GM12865 (cell line): ENCODE measurements at places on chromosomes 16 and 17.

GRCh38 chr17:27489045-27489715, 32.9 kb downstream of the KSR1 start:
- no peak for DNase-seq

DNA sequence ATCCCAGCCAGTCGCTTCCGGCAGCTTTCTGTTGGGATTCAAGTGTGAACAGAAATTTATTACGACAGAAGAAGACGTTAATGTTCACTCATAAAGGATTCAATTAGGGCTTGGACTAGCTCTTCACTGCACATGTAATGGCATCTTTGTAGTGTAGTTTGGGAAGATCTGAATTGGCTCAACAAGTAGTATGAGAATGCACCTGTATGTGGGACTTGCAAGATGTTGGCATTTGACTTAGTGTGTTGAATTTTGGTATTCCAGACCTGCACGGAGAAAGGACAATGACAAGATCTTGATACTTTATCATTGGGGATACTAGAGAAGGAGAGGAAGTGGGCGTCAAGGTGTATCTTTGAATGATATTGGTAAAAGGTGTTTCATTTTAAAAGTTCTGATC, 1.2 kb downstream of the PSMD11 start:
- no peak for DNase-seq

- no peak for DNase-seq
These were observed 15.0 kb upstream of the C16orf95 start for GRCh38 chr16:87332150-87332549.

DNA sequence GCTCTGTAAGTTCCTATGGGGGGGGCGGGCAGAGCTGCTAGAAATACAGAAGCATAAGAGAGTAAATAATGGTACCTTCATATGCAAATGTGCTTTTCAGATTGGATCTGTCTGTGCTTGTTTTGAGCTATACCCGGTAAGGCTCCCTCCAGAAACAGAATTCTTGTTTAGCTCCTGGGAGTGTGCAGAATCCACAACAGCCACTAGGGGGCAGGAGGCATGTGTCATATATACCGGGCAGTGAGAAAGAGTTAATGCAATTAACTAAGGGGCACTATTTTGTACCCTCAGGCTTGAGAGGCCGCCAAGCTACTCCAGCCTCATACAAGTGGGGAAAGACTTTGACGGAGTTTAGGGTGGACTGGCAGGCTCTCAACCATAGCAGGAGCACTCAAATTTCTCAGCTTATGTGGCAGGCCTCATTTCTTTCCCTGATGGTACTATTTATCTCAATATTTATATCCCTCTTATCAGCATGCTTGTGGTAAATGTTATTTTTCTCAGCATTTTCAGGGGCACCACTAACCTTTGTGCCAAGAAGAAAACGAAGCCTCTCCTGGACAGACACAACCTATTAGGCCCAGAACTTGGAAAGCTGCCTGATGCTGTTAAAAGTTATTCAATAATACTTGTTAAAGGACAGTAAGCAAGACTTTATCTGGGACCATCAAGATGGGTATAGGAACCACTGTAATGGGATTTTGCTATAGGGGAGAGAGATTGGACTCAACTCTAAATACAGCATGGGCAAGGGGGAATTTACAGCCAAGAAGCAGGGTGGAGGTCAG, 10.7 kb upstream of the CENPV start:
- DNase-seq: peak; percentile 91

DNA sequence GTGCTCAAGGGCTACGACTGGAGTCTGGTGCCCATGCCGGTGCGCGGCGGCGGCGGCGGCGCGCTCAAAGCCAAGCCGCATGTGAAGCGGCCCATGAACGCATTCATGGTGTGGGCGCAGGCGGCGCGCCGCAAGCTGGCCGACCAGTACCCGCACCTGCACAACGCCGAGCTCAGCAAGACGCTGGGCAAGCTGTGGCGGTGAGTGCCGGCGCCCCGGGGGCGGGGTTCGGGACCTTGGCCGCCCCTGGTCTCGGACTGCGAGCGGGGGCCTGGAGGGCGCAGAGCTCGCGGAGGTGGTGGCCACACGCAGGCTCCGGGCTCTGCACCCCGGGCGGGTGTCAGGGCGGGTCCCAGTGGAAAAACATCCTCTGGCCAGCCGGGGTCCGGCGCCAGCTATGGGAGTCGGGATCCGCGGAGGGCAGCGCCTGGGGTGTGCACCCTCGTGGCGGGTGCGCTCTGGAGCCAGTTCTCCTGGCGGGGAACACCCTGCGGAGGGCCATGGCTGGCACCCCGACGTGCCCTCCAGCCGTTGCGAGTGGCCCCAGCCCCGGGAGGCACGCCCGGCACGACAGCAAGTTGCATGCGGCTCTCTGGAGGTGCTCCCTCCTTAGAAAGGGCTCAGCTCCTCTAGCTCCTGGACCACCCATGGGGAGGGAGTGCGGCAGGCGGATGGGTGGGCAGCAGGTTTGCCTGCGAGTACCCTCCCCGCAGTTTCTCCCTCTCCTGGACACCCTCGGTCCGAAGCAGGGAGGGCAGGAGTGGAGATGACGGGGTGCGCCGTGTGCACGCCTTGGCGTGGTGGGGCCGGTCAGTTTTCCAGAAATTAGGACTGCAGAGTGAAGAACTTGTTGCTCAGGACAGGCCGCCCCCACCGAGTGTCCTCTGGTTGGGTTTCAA, 824 bp downstream of the SOX8 start:
- DNase-seq: no peak

DNA sequence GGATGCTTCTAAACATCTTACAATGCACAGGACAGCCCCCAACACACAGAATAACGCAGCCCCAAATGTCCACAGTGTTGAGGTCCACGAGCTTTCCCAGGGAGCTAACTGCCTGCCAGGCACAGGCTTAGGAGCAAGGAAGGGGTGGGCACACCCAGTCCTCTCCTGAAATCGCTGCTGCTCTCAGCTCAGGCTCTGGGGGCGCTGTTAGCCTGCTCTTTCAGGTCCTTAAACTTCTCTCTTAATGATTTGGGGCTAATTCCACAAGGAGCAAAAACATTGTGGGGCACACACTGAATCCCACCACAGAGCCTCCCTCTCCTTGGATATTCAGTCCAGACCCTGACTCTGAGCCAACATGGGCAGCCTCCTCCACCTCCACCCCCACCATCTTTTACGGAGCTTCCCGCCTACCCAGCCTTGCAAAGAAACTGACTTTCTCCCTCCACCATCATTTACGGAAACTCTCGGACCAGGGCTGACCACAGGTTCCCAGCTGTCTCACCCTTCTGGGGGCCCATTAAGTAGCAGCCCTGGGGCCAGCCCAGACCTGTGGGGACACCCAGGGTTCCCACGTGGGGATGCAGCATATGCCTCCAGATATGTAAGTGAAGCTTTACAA, 1.1 kb downstream of the CD300H start:
- peak; percentile 37 for DNase-seq

GRCh38 chr17:43572368-43572980, 26.3 kb upstream of the ETV4 start:
- no peak for DNase-seq

DNA sequence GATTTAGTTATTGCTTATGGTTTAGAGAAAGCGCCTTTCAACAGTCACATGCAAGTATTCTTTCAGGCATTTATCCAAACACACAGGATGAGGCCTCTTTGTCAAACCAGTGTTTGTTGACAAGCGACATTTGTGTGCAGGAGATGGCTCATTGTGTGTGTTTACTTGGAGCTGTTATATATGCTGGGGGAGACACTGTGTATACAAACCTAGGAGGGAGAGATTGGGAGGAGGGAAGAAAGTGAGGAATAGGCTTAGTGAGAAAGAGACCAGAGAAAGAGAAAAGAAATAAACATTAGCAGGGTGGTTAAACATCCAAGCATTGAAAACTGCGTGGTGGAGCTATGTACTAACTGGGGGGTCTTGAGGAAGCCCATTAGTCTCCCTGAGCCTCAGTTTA, 437.6 kb downstream of the MAF start:
- DNase-seq: no peak

DNA sequence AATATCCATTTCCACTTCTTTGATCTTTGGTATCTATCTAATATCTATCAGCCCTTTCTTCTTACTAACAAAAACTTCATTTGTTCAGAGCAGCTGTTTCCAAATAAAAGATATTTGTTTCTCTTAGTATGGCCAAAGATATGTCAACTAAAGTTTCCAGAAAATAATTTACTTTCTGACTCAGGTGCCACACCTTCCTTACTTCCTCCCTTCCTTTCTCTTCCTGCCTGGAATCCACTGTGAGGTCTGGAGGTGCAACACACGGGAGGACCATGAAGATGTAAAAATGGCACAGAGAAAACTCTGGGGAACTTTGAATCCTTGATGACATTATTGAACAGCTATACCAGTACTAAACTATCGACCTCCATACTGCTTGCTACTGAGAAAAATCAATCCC, 14.0 kb downstream of the MED13 start:
- no peak for DNase-seq
